A549 treated with ZK216348 at 1 μM for 4 hours (cell line): ENCODE measurements at places on chromosomes 3 and 15. TPM values are rescaled to one million over a fixed set of nuclear protein-coding genes. Genes with fewer than 3 reads are reported as not detected.

The ZNF197 gene
- total RNA-seq: 1.5 to 2.2 TPM (median 1.8 TPM) in 5 replicates

The NFKBIZ gene
- 6.7 to 8.9 TPM (median 8.4 TPM) in 5 replicates for total RNA-seq

The CPA3 gene
- total RNA-seq: not detected in 5 replicates

The ANKRD63 gene
- 0.21 to 0.67 TPM (median 0.35 TPM) in 4 of 5 replicates, not detected in the other for total RNA-seq

The KLHL40 gene
- not detected in 5 replicates for total RNA-seq

The CKMT1A gene
- 0.88 to 4.0 TPM (median 3.3 TPM) in 5 replicates for total RNA-seq
